AG04450 (cell line): ENCODE measurements at places on chromosomes 13 and 19.

DNA sequence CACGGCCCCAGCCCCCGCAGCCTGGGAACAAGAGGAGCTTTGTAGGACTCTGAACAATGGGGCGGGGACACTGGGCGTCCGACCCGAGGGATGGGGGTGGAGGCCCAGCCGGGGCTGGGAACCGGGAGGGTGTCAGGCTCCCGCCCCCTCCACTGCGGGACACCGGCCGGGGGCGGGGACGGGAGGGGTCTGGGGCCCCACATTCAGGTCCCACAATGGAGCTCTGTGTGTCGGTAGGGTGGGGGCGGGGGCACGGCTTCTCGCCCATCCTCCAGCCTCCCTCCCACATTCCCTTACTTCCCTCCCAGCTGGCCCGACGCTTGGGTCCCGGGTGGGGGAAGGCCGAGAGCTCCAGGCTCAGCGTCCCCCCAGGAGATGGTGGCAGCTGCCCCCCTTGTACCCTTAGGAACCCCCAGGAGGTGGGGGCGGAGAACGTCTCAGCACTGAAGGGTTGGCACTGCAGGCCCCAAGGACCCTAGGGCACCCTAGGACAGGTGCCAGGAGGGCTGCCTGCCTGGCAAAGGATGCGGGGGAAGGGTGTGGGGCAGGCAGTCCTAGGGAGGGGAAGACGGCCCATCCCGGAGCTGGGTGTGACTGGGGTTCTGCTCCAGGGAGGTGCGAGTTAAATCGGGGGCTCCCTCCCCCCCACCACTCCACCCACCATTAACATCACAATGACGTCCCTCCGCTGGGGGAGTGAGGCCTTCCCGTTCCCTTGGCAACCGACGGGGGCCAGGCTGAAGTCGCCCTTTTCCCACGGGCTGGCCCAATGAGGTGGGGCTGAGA, 5.3 kb downstream of the TTYH1 start:
- DNase-seq, result no peak

- no peak for DNase-seq
Observed at GRCh38 chr13:20570517-20570916, 3.6 kb downstream of the IFT88 start.

DNA sequence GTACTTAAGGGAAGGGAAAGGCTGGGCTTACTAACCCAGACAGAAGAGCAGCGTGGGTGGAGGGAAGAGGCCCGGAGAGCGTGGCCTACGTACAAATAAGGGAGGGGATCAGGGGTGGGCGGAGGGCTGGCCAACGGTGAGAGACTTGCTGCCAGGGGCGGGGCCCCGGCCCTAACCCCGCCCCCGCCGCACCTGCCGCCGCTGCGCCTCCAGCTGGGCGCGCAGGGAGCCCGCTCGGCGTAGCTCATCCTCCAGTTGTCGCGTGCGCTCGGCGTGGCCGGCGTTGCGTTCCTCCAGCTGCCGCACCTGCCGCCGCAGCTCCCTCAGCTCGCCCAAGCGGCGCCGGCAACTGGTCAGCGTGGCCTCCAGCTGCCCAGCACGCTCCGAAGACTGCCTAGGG, 5.7 kb downstream of the HOOK2 start:
- DNase-seq, result no peak

DNA sequence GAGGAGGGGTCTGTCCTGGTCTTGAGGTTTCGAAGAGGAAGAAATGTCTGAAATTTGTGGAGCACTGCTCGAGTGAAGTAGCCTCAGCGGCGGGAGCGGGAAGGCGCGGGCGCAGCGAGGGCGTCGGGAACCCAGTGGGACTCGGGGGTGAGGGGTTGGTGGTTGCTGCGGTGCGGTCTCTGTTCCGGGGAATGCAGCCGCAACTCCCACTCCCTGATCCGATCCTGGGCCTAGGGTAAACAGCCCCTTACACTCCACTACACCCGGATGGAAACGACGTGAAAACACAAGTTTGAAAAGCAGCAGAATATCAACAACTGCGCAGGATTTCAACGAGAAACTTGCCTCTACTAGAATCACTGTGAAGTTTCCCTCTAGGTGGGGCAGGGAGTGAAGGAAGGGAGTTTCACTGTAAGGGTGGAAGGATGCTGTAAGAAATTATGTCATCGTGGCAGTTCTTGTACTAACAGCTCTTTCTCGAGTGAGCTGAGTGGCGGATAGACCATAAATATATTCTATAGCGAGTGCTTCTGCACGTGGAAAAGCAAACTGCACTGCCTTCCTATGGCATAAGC, 2.0 kb upstream of the KLF12 start:
- DNase-seq, result no peak

DNA sequence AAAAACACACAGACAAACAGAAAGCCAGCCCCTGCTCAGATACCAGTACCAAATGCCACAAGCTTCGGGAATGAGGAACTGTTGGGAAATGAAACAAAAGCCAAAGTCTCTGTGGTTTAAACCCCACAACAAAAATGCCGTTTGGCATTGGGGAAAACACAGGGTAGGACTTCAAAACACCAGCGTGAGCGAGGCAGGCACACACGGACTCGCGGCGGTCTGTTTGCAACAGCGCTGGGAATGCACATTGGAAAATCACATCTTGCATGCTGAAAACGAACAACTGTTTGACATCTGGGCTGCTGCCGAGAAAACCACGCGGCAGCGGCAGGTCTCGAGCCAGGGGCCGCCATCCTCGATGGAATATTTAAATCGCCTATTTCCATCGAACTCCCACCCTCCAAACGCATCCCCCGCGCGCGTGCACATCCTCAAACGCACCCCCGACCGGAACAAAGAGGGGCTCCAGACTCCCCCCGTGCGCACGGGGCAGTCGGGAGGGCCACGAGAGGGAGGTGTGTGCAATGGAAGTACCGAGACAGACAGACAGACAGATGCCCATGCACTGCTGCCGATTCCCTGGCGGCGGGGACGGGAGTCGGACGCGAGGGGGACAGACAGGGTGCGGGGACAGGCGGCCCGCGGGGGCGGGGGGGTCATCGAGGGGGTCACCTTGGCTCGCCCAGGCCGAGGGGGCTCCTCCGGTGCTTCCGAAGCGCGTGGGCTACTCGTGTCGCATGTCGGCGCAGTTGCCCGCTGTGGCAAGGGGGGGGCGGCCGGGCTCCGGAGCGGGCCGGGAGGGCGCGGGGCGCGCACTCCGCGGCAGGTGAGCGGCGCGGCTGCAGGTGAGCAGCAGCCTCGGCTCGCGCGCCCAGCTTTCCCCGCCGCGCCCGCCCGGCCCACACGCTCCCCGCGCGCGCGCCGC, at the start of gene GPR12:
Gene GPR12, minus strand, starts transcription at position 880 of the 925 bp plus-strand sequence. CDS start 959 bp downstream, outside the sequence.
- no peak for DNase-seq

DNA sequence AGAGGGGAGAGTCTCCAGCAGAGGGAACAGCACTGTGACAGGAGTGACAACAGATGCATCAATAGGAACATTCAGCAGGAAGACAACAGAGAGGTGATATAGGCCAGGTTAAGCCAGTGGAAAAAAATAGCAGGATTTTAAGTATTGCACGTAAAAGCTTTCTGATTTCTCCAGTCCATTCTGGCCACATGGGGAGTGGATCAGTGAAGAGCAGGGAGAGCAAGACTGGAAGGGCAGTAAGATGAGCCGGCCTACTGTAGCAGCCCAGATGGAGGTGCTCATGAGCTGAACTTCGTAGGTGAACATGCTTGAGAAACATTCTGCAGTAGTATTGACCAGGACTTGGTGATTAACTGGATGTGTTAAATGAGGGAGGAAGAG, 1.7 kb downstream of the UTP14C start:
- DNase-seq, result no peak

GRCh38 chr13:71018995-71019394, 848.0 kb downstream of the DACH1 start:
- DNase-seq, result no peak

DNA sequence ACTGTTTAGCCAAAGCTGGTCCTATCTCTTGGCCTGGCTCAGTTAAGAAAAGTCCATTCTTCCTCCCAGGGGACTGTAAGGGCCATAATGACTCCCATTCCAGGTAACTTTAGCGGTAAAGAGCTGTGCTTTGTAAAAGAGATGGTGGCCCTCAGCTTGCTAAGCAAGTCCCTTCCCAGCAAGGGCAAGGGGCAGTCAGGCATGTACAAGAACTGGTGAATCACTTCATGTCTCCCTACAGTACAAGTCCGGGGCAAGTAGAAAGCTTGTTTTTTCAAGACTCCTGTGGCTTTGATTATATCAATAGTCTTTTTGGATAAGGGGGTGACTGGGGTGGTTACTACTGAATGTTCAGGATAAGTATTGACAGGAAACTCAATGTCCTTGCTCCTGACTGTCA, 88.9 kb downstream of the SLC25A15 start:
- no peak for DNase-seq

GRCh38 chr13:39091586-39091985, 53.3 kb downstream of the NHLRC3 start:
- no peak for DNase-seq

- no peak for DNase-seq
Observed at GRCh38 chr13:33677215-33677614, 140.7 kb upstream of the RFC3 start.

- no peak for DNase-seq
Observed at GRCh38 chr13:49922301-49922700, 13.8 kb downstream of the SPRYD7 start.

DNA sequence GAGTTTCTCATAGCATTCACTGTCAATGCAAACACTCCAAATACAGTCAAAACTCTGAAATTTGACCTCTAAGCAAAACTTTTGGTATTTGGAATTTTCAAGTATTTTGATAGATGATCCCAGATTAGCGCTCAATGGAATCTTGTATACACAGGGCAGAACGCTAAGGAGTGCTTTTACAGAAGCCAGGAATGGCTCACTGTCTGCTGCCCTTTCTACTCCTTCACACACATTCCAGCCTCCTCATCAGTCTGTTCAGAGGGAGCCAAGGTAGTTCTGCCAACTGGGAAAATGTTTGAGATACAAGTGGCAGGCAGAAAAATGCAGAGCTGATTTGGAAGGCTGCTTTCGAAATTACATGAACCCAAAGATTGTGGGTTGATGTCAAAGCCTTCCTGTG, 4.4 kb upstream of the STARD13 start:
- DNase-seq, result no peak

GRCh38 chr13:26593661-26594060, 36.2 kb downstream of the WASF3 start:
- DNase-seq, result no peak

DNA sequence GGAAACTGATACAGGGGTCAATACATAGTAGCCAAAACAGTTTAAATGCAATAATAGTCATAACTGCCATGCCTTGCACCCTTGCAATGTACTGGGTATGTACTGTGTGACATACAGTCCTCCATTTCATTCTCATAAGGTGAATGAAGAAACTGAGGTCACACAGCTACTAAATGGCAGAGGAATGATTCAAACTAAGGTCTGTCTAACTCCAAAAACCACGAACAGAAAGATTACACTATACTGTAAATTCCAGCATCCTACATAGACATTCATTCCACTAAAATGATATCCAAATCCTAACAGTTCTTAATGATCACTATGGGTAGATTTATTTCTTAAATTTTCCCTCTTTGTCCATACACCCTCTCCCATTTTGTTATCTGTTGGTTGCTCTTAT, 238.1 kb upstream of the SERP2 start:
- no peak for DNase-seq

DNA sequence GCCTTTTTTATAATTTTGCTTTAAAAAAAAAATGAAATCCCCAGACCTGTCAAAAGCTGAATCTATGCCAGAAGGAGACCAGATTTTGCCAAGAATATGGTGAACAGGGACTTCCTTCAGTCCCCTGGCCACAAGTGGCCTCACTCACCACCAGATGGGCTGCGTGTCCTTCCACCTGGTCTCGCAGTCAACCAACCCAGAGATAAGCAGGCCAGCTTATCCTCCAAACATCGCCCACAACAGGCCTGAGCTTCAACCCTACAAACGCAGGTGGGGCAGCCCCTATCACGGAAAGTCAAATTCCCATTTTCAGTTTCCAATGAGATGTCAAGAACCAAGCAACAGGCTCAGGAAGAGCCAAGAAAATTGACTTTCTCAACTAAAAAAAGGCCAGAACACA, 30.5 kb downstream of the STK24 start:
- no peak for DNase-seq

GRCh38 chr13:88862095-88862620, 1191.0 kb downstream of the SLITRK5 start:
- no peak for DNase-seq

DNA sequence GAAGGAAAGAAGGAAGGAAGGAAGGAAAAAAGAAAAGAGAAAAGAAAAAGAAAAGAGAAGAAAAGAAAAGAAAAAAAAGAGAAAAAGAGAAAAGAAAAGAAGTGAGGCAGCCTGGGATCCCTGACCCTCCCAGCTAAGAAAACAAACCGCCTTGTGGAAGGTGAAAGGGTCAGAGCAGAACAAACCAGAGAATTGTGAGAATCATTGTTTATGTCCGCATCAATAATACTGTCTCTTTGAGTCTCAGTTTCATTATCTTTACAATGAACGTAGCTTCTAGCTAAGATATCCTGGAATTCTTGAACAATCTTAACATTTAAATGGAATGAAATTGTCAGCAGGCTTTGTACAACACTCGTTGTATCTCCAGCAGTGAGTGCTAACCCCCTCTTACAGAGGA, 66.4 kb upstream of the SERP2 start:
- DNase-seq, result no peak

DNA sequence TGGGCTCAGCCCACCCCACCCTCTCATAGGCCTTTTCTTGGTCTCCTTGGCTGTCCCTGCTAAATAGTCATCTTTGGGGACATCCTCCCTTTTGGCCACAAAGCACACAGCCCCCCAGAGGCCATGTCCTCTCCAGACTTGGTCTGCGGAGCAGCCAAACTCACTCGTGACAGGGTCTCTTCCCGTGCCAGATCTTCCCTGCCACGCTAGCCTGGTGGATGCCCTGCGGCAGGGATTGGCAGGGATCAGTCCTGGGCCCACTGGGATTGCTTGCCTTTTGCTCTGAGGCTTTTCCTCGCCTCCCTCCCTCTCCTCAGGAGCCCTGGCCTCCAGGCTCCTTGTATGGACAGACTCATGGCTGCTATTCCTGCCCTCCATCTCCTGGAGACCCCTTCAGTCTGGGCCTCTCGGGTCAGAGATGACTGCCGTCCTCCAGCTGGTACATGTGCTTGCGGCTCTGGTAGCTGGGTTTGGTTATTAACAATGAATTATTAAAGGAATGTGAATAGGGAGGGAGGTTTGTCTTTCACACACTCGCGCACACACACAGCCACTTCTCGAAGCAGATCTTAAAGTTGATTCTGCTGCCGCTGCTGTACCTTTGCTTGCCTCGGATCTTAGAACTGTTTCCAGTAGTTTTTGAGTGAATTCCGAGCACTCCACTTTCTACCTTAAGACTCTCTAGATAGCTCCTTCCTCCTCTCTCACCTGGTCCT, 45.1 kb downstream of the NFIX start:
- DNase-seq, result no peak

GRCh38 chr19:39679056-39679790, 23.5 kb downstream of the LGALS16 start:
- DNase-seq, result no peak

DNA sequence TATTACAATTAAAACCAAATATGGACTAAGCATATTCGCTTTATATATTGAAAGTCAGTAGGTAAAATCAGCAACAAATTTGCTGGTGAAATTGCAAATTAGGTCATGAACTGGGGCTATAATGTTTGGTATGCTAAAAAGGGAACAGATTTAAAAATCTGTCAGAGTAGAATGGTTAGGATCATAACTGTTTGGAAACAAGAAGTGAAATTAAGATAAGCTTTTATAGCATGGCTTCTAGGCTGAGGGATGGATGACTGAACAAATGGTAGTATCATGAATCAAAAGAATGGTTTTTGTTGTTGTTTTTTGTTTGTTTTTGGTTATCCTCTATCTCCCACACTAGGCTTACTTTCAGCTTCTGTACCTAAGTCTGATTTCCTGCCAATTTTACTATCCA, 1090.4 kb downstream of the PCDH9 start:
- no peak for DNase-seq
